ENCODE measurements at places on chromosomes 5 and 9.

GRCh38 chr9:137621131-137621757, 2.4 kb downstream of the EHMT1 start:
- no peak for DNase-seq

GRCh38 chr5:153964191-153964879, 74.4 kb downstream of the FAM114A2 start:
- DNase-seq: no peak

DNA sequence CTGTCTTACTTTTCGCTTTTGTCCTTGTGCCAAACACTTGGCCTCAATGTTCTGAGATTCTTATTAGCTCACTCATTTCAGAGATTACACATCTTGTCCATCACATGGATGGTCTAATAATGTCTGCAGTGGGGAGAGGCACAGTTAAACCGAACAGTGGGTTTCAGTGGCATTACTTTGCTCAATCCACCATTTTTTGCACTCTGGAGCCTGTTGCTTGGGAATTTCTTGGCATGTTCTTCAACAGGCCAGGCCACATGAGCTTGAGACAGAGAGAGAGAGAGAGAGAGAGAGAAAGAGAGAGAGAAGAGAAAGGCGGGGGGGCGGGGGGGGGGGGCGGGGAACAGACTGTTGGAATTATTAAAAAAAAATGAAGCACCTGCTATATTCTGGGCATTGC, 1327.8 kb upstream of the WWC1 start:
- no peak for DNase-seq

DNA sequence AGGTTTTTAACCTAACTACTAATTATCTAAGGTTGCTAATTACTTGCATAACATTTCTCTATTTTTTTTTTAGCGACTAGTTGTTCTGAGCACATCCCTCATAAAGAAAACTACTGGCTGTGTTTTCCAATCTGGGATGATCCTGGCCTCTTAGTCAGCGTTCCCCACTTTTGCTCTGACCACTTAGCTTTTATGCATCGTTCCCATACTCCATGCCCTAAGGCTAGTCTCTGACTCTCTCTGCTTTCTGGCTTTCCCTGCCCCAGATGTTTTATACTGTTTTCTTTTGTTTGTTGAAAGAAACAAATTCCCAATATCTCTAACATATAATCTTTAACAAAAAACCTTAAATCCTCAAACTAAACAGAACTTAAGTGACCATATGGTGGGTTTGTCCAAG, 217.9 kb downstream of the SPATA31D1 start:
- no peak for DNase-seq

DNA sequence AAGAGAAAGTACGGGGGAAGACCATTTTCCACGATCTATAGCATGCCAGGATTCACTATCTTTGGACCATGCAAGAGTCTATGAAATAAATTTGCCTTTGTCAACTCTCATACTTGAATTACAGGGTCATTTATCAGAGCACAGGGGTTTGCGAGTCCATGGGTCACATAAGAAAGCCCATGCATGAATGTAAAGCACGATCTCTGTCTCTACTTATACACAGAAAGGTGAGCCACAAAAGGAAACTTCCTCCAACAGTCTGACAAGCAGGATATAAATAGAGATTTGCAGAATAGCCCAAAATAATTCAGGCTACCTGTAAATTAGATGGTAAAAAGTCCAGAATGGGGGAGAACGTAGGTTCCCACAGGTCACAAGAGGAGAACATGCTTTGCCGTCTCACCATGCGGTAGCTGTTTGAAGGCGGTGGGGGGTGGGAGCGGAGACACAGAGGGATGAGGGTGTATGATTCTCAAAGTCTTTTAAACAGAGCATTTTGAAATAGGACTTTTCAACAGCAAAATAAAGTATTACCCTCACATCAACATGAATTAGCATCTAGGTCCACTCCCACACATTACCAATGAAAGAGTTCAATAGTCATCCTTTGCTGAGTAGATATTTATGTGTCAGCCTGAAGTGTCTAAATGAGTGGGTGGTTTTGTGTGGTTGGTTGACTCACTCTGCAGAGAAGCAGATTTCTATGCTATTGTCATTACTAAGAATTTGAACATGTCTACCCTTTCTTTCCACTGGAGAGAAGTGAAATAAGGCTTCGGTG, 279.7 kb downstream of the EBF1 start:
- no peak for DNase-seq

DNA sequence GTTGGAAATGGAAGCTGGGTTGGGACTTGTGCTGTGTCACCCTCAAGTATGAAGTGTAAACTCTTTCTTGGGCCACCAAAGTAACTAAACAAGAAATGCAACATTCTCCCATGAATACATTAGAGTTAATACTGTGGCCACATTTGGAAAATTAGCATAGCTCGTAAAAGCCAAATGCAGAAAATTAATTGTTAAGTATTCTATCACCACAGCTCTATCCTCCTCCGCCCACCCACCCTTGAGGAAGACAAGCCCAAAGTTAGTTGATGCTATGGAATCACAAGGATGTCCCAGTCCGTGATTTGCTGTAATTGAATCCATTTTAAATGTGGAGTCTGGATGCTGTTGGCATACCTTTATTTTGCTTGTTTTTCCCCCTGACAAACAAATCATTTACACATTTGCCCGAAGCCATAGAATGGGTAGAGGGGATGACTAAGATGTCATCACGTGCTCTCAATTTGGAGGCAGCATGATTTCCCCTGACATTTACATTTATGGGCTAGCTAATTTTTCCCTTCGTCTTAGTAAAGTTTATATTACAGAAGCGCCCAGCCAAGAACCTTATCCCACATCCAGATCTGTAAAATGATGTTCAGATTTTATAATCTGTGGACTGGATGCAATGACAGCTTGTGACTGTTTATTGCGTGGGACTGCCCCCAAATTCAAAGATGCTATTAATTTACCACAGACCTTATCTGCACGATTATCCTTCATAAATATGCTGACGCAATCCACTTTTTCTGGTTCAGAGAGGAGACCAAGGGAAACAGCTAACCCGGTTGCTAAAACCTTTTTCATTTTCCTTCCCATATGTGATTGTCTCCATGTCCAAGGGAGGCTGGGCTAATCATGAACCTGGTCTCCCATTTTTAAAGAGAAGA, 3.7 kb downstream of the MSX2 start:
- DNase-seq: no peak

- DNase-seq: no peak
Observed at GRCh38 chr5:24364711-24365110, 280.1 kb downstream of the CDH10 start.

GRCh38 chr5:78323241-78323640, 28.7 kb upstream of the AP3B1 start:
- no peak for DNase-seq

GRCh38 chr5:33261305-33261704, 179.5 kb upstream of the TARS1 start:
- no peak for DNase-seq

GRCh38 chr5:73299665-73300336, 126.8 kb downstream of the TMEM174 start:
- no peak for DNase-seq

GRCh38 chr9:111871499-111871855, 25.1 kb upstream of the UGCG start:
- DNase-seq: no peak

DNA sequence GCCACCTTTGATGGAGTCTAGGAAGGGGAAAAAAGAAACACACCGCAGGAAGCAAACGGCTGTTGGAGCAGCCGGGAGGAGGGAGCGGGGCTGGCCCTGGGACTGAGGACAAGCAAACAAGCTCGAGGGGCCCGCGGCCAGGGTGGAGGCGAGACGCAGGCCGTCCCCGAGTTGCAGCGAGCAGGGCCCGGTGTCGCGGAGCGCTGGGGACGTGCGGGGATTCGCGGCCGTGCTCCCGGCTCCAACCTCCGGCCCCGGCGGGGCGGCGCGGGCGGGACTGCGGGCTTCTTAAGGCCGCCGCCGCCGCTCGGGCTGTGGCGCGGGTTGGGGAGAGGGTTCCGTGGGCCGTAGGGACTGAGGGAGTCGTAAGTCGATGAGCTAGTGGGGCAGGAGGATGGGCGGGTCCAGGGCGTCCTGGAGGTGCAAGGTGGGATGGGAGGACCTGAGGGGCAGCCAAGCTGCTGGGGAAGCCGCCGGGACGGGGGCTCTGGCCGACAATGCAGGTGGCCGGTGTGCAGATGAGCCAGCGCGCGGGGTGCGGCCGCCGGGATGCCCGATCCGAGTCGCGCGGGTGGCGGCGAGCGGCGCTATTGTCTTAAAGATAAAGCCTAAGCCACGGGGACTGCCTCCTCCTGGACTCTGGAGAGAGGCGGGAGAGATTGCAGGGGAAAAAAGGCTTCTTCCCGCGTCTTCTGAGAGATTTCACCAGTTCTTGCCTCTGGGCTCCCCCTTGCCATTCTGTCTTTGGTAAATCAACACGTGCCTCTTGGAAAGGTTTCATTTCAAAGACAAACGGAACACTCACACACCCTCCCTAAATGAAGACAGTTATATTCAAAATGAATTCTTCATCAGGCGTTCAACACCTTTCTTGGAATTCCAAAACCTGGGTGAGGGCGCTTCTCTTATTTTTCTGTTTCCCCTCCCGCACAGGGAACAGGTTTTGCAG, 1.6 kb upstream of the HAPLN1 start:
- DNase-seq: no peak

DNA sequence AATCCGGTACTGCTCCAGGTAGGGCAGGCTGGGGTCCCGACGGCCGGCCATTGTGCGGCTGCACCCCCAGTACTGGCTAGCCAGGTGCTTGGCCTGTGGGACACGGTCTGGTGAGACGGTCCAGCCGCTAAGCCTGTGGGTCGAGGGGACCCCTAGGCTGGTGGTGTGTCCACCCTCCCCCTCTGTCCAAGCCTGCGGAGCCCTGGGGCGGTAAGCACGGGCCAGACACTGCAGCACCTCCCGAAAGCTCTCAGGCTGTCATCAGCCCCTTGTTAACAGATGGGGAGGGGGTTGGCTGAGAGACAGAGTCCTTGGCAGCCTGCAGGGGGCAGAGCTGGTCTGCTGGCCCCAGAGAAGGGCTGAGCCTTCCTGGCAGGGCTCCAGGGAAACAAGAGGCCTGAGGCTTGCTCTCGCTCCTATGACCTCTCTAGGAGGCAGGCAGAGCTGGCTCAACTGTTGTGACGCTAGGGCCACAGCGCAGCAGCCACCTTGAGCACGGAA, 11.8 kb upstream of the MRNIP start:
- no peak for DNase-seq

- DNase-seq: no peak
Observed at GRCh38 chr9:125767349-125767748, 20.2 kb downstream of the PBX3 start.

DNA sequence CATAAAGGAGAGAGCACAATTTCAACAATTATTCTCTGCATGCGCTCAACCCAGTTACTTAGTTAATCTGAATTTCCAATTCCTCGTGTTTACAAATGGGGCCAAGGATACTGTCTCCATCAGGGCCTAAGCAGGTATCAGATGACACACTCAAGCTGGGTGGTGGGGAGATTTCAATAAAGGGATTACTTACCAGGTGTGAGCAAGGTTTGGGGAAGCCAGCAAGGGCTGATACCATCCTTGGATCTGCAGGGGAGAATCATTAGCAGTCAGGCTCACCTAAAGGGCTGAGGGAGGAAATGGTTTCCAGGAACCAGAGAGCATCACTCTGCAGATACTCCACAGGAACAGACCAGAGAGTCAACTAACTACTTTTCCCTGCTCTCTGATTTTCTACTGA, 487.1 kb downstream of the NTRK2 start:
- no peak for DNase-seq

- DNase-seq: no peak
Observed at GRCh38 chr5:71828291-71829040, 109.4 kb downstream of the CARTPT start.

DNA sequence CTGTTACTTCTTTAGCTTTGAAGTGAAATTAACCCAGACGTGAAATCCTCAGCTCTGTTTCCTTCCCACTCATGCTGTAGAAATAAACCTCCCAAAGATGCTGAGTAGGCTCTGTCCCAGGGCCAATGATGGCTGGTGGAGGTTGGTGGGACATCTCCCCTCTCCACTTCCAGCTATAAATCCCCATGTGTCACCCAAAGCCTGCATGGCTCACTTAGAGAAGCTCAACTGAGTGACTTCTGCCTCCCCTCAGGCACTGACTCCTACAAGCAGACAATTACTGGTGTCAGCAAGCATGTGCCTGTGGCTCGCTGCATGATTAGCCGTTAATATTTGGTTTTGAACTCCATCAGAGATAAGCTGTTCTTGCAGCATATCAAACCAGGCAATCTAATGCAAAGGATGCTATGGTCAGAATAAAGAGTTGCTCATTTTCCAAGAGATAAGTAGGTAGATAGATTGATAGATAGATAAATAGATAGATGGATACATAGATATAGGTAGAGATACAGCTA, 569.5 kb upstream of the WWC1 start:
- no peak for DNase-seq

GRCh38 chr5:139513852-139514485, 31.4 kb upstream of the STING1 start:
- no peak for DNase-seq

- no peak for DNase-seq
Observed at GRCh38 chr5:88539026-88539425, 270.4 kb upstream of the TMEM161B start.

- no peak for DNase-seq
Observed at GRCh38 chr9:31304576-31304975, 1079.9 kb upstream of the ACO1 start.

- no peak for DNase-seq
Observed at GRCh38 chr5:60835554-60835953, 8.5 kb downstream of the ELOVL7 start.

DNA sequence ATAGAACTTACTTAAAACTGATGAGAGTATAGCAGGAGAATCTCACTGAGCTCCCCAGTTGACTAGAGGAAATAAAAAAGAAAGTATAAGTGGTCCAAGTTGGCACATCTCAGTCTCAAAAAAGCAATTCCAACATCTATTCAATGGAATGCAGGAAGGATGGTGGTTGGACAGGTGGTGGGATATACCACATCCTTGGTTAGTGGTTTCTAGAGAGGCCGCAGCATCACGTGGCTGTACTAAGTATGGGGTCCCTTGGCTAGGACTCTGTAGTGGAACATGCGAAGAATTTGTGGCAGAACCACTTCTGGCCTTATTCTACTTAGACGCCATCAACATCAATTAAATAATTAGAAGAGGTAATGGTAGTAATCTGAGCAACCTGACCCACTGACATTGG, 232.4 kb downstream of the SAXO1 start:
- DNase-seq: no peak

DNA sequence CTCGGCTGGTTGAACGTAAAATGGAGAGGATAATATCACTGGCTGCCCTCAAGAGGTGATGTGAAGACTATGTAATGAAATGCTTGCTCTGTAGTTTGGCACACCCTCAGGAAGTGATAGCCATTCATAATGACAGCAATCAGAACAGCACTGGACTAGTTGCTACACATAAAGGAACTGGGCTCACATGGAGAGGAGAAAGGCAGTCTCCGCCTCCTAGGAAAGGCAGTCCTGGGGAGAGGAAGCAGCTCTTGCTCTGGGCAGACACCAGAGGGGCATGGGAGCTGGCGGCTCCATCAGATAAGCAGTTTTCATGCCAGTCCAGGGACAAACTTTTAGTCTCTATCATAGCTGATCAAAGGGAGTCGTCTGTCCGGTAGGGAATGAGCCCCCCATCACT, 46.9 kb downstream of the ARHGEF37 start:
- no peak for DNase-seq
